Cortex of kidney (tissue), 1 donor: ENCODE measurements at places on chromosomes 5 and 9.

- no peak for DNase-seq
Observed at GRCh38 chr5:137395011-137395755, 103.9 kb downstream of the SPOCK1 start.

- DNase-seq, result no peak
Observed at GRCh38 chr5:6365142-6365976, 13.0 kb downstream of the MED10 start.

- no peak for DNase-seq
Observed at GRCh38 chr5:57348376-57349140, 134.1 kb downstream of the ACTBL2 start.

DNA sequence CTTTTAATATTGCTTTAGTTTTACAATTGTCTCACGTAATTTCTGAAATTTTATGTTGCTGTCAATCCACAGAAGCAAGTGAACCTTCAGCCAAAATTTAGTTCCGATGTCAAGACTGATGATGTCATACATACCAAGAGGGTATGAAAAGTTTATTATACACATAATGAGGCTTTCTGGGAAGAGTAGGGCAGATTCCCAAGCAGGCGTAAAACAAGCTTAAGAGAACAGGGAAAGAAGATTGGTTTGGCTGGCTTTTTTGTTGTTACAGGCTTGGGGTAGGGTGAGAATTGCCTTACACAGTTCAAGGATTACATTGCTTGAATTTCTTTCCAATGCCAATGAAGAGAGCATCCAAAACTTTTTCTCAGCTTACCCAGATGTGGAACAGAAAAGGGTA is 1962.9 kb upstream of the CDH6 start:
- DNase-seq, result no peak

DNA sequence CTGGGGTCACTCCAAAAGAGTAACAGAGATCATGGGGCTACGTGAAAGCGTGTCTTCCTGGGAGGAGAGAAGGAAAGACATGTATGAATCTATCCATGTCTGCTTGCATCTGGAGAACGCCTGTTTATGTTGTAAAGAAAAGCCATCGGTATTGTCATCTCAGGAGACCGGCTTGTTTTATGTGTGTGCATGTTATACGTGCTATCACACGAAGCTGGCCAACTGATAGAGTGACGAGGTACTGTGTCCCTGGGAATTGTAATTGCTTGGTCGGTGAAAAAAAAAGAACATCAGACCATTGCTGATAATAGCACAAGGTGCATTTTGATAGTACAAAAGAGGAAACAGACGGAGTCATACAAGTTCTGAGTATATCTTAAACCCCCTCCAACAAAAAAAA is 370 bp upstream of the CDH6 start:
- DNase-seq, result no peak

- no peak for DNase-seq
Observed at GRCh38 chr9:86983249-86983619, 35.9 kb upstream of the GAS1 start.

DNA sequence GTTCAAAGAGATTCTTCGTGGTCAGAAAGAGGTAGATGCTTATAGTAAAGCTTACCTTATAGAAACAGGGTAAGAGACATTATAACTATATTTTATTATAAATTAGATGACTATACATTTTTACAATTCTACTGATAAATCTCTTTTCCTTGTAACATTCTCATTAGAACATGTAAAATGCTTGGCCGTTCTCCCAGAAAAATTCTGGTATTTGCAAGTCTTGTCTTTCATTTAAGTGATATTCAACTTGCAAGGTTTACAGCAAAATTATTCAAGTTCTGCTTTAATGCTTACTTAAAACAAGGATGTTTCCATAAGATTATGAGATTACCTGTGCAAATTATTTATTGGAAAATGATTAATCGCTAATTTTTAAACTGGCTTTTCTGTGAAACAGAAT is 41.3 kb upstream of the CDH18 start:
- DNase-seq, result no peak

DNA sequence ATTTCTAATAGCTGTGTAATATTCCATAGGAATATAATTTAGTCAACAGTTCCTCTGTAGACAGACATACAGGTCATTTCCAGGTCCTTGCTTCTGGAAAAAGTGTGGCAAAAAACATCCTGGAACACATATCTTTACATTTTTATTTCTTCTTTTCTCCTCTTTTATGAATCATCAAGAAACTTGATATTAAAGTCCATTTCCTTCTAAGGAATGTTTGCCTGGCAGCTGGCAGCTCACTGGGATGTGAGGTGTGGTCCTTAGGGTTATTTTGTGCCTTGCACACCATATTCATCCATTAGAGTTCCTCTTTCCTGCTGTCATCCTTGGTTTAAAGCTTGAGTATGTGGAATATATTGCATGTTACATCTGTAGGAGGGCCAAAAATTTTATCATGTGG is 122.0 kb downstream of the GALNT10 start:
- DNase-seq, result no peak
